ENCODE measurements at places on chromosomes 5 and 9. TPM values are rescaled to one million over a fixed set of nuclear protein-coding genes. Genes with fewer than 3 reads are reported as not detected.

DNA sequence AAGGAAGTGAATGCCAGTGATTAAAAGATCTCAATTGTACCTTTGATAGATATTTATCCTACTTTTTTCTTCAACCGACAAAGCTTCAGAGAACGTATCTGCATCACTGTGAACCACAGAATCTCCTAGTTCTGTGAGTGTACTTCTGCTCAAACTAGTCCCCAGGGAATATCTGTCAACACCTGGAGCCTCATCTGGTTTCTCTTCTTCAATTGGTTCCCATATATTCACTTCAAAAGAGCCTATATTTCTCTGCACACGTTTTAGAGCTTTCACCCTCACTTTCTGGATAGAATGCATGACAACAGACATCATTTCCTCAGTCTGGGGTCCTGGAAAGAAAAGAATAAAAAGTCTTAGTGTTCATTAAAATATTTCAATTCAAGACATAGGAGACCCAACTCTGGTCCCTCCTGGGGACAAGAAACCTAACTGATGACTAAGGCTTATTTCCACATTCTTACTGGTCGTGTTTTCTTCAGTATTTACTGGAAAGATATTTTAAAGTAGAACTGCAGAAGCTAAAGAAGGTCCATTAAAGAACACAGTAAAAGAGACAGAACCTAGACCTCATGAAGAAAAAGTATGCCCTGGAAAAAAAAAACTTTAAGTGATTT is 64.3 kb downstream of the CPLANE1 start:
- DNase-seq, result no peak

GRCh38 chr5:68683632-68684036 is 410.2 kb upstream of the SLC30A5 start:
- DNase-seq, result peak; percentile 22

DNA sequence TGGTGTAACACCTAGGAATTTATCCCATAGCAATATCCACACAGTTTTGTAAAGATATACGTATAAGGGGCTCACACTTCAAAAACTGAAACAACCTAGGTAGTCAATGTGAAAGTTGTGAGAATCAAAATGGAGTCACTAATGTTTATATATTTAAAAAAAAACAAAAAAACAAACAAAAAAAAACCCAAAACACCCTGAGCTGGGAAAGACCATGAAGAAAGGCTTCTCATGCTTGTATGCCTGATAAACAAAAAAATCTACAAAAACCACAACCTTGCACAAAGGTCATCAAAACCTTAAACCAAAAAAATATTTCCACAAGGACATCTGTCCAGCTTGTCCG is 35.4 kb downstream of the AFF4 start:
- DNase-seq, result no peak

GRCh38 chr5:73654819-73655318 is 28.9 kb downstream of the ARHGEF28 start:
- DNase-seq, result no peak

Gene ITGA2
- total RNA-seq, result 5.5 TPM

DNA sequence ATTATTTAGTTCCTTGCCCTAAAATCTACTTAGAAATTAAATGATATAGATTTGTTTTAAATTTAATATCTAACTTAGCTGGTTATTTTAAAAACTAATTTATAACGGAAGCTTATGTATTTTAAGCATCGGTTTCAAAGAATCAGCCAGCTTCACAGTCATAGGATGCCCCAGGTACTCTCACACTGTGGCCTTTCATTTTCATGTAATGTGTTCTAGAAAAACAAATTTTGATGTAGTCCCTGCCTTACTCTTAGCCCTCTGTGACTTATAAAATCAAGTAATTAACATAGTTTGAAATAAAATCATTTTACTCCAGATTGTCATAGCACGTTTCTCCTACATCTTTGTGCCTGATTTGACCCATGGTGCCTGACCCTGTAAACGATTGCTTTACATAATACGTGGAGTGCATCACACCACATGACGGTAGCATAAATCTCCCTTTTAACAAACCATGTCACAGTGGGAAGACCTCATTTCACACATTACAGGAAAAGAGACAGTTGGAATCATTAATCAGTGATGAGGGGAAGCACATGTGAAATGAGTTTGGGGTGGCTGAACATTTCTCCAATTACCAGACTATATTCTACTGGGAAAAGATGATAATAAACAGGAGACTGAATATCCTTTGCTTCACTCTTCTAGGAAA is 731.5 kb upstream of the CDH9 start:
- no peak for DNase-seq

GRCh38 chr9:136828474-136829140 is 13.7 kb upstream of the AJM1 start:
- no peak for DNase-seq

- no peak for DNase-seq
Measured at GRCh38 chr9:115071176-115071575, 46.8 kb downstream of the TNC start.

DNA sequence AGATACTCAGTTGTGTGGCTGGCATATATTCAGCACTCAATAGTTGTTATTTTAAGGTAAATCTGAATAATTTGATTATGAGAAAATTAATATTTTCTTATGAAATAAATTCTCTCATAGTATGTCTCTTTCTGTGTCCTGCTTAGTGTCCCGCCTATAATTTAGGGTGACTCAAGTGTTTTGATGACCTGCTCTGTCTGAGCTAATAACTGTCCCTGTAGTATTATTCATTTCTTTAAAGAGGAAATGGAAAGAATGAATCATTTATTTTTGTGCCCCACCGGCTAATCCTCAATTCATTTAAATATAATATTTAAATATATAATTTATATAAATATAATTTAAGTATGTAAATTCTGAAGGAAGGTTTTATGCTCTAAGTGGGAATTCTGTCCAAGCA is 4.1 kb downstream of the SLC1A1 start:
- DNase-seq, result no peak

- no peak for DNase-seq
Measured at GRCh38 chr9:129632460-129632859, 6.5 kb downstream of the NTMT1 start.

DNA sequence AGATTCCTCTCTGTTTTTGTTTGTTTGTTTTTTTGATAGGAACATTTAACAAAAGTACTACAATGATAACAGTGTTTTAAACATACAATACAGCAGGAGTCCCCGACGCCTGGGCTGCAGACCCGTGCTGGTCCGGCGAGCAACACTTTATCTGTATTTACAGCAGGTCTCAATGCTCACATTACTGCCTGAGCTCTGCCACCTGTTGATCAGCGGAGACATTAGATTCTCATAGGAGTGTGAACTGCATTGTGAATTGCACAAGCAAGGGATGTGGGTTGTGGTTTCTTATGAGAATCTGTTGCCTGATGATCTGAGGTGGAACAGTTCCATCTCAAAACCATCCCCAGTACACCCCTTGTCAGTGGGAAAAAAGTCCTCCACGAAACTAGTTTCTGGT is 1068.5 kb upstream of the CDH10 start:
- no peak for DNase-seq

- DNase-seq, result no peak
Measured at GRCh38 chr5:138720840-138721239, 32.4 kb upstream of the CTNNA1 start.

Gene NPR2
- total RNA-seq, result 11.2 TPM

Gene NMUR2
- total RNA-seq, result not detected

Gene CDH6
- 21.5 TPM for total RNA-seq

- no peak for DNase-seq
Measured at GRCh38 chr9:113154946-113155345, 4.1 kb downstream of the SLC31A2 start.

Gene GRXCR2
- not detected for total RNA-seq

Measured in occipital lobe (tissue), 3 donors.